Liver (tissue), 10 donors: ENCODE measurements at places on chromosomes 5 and 9. TPM values are rescaled to one million over a fixed set of nuclear protein-coding genes. Genes with fewer than 3 reads are reported as not detected.

GRCh38 chr5:120465436-120465961 lies 1.4 kb downstream of the PRR16 start:
- no peak for DNase-seq

Gene GPSM1
- 2.1 TPM for total RNA-seq

DNA sequence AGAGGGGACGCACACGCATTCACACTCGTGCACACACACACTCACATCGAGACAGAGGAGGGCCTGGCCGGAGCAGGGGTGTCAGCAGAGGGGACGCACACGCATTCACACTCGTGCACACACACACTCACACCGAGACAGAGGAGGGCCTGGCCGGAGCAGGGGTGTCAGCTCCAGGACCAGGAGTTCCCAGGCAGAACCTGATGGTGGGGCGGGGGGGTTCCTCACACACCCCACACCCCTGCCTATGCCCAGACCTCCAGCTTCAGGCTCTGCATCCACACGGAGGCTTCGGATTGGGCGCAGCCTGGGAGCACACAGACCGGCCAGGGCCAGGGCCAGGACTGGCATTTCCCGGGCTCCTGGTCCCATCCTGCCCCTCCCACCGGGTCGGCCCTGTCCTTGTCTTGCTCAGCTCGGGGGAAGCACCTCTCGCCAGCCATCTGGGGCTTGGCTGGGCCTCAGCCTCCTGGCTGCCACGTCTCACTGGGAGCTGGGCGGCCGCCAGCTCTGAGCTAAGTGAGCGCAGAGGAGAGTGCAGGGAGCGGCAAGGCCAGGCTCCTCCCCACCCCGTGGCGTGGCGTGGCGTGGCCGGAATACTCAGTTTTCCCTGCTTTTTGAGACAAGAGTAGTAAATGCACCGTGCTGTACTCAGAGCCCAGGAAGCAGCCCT lies 31.3 kb downstream of the ADAMTS2 start:
- DNase-seq: no peak

Gene ADGRD2
- total RNA-seq: not detected

GRCh38 chr9:130837002-130837511 lies 2.0 kb downstream of the ABL1 start:
- no peak for DNase-seq

Gene FOXD4L4
- 0.50 TPM for total RNA-seq

Gene SPINK6
- not detected for total RNA-seq

GRCh38 chr5:81422671-81423070 lies 28.7 kb upstream of the ACOT12 start:
- DNase-seq: no peak

- DNase-seq: no peak
Measured at GRCh38 chr9:13443346-13444244, 164.1 kb upstream of the MPDZ start.
